Prostate gland (tissue), 2 donors: ENCODE measurements at places on chromosomes 4 and X.

DNA sequence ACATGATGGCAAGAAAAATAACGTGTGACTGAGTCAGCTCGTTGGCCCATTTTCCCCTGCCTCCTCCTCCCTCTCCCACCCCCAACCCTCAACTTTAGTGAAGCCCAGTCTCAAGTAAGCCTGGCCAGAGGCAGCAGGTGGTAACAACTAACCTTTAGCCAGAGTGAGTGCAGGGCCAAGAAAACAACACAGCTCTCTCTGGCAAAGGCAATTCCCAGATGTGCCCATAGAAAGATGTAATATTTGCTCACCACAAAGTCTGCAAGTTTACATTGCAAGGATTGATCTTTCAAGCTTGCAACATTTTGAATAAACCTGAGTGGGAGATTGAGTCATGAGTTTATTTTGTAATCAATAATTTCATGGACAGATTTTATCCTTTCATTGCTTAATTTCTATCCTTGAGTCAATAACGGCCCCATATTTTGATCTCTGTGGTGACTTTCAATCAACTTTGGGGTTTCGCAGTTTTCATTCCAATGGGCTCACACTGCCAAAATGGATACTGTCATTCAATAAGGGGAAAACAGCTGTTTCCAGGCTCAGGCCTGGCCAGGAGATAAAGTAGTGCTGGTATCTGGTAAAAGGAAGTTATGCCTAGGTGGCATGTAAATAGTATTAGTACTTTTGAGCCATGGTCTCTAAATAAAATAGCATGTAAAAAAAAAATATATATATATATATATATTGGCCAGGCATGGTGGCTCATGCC, 130.7 kb upstream of the TMEM164 start:
- DNase-seq: no peak

GRCh38 chrX:28576117-28576516, 11.1 kb upstream of the IL1RAPL1 start:
- no peak for DNase-seq

DNA sequence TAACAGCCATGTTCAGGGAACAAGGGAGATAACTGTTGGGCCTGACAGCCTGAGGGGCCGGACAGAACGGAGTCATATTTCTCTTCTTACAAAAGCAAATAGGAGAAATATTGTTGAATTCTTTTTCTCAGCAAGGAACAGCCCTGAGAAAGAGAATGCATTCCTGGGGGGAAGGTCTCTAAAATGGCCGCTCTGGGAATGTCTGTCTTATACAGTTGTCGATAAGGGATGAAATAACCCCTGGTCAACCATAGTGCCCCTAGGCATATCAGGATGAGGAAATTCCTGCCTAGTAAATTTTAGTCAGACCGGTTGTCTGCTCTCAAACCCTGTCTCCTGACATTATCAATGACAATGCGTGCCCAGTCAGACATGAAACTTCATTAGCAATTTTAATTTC, 1925.5 kb downstream of the PCDH7 start:
- no peak for DNase-seq

DNA sequence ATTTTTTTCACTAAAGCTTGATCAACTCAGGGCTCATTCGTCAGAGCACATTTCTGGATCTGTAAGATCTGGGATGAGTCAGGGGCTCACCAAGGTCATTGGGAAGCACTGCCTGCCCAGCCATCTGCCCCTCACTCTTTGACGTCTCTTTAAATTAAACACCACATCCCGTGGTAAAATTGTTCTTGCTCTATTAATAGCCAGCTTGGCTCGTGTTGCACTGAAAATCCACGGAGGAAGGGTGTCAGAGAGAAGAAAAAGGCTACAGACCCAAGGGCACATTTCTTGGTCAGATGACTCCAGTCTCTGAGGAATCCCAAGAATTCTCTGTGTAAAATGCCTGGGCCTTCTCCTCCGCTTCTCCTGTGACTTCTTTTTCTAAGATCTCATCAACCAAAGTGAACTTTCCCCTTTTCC, 45.7 kb upstream of the GATB start:
- DNase-seq: no peak

GRCh38 chrX:49925176-49925575, 2.8 kb downstream of the CLCN5 start:
- no peak for DNase-seq

- DNase-seq: no peak
Observed at GRCh38 chrX:18649498-18649951, 22.4 kb downstream of the RS1 start.

- DNase-seq: no peak
Observed at GRCh38 chr4:7759216-7759615, 180.4 kb downstream of the AFAP1 start.

- no peak for DNase-seq
Observed at GRCh38 chr4:124401606-124402005, 310.9 kb downstream of the ANKRD50 start.

DNA sequence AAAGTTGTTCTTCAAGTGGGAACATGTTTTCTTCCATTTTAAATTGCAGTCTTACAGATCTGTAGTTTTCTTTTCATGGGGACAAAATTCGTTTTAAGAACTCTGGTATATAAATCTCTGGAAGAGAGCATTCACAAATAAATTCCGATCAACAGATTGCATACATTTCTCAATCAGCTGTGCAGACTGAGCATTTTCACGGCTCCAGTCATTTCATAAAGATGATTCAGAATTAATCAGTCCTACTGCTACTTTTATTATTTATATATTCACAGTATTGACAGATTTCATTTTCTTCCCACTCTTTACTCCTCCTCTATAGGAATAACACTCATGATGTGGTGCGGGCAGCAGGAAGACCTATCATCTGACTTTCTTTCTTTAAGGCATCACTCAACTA, 534.9 kb upstream of the FTHL17 start:
- DNase-seq: no peak

DNA sequence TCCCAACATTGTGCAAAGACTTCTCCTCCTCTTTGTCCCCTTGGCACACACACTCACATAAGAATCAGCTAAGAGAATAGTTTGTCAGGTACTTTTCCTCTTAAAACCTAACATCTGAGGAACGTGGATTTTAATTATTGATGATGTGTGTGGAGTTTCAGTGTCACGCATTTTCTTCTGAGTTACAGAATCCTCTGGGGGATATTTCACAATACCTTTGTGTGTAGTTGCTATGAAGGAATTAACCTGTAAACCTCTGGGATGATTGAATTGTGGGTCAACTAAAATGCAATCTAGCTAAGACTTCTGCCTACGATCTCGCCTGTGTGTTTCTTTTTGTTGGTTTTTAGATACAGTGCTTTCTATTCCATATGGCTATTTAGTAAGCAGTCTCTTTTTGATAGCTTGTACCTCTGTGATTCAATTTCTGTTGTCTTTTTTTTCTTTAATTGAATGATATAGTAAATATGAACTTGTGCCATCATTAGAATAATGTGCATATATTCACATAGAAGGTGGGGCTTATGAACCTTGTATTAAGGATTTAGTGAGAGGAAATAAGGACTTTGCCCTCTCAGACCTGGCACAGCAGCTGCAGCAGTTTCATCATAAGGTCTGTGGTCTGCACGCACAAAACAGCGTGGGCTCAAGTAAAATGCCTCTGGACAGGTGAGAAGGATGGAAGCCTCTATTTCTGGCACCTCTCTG, 99.2 kb downstream of the TSPAN7 start:
- no peak for DNase-seq

DNA sequence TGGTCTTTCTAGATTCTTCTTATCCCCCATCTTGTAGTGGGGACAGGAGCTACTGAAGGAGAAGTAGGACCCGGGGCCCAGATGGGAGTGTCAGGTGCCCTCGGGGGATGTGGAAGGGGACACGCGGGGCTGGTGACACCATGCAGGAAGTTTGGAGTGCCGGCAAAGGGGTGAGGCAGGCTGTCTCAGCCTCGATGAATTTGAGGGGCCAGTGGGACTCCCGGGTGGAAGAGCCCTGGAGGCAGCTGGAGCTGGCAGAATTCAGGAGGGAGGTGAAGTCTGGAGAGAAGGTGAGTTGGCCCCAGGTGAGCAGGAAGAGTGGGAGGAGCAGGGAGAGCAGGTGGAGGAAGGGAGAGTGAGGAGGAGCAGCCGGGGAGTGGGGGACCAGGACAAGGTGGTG, 101.7 kb downstream of the CPZ start:
- DNase-seq: no peak

DNA sequence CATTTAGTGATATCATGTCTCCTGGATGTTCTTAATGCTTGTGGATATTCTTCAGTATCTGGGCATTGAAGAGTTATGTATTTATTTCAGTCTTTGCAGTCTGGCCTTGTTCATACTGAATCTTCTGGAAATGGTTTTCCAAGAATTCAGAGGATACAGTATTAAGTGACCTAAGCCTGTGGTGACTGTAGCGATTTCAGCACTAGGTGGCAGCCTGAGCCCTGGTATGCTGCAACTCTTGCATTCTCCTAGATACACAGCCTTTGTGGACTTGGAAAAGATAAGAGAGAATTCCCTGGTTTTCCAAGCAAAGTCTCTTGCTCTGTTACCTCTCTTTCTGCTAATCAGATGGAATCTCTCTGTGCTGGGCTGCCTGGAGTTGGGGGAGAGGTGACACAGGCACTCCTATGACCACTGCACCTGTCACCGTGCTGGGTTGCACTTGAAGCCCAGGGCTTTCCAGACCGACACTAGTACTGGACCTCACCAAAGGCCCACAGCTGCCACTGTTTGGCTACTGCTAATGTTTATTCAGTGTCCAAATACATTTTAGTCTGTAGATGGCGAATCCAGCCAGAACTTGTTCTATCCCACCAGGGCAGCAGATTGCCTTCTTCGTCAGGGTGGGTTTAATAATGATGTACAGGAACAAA, 19.3 kb upstream of the SPIN2A start:
- DNase-seq: no peak
